ENCODE measurements at places on chromosomes 6 and 20. TPM values are rescaled to one million over a fixed set of nuclear protein-coding genes. Genes with fewer than 3 reads are reported as not detected.
A peak's percentile ranks its signal among the peaks of the same experiment; 100 is the strongest.

GRCh38 chr6:164086076-164086887, 671.8 kb downstream of the QKI start:
- no peak for DNase-seq

ETV7 gene
- 0.27 TPM for total RNA-seq

DNA sequence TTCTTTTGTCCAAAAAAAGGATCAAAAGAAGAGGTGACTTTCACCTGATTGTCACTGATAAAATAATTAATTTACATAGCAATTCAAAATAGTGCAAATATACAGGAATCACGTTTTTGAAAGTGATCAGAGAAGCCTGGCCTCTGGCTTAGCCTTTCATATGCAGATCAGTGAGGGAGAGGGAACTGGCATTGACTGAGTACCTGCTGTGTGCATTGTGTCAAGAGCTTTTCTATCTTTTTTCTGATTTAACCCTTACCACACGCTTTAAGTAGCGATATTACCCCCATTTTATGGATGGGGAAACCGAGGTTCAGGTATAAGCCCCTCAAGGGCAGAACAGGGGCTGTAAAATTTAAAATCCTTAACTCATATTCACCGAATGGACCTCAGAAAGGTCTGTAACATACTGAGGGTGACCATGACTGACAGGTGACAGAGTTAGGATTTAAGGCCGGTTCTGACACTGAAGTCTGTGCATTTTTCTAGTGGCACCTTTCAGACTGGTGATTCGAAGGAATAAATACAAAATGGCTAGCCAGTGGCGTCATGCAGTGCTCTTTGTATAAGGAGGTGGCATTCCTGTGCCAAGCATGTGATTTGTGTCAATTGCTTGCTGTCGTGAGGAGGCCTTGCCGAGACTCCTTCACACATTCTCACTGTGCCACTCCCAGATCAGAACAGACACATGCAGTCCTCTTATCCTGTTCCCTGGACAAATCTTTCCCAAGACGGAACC, 310.2 kb downstream of the TSHZ2 start:
- DNase-seq: no peak

DNA sequence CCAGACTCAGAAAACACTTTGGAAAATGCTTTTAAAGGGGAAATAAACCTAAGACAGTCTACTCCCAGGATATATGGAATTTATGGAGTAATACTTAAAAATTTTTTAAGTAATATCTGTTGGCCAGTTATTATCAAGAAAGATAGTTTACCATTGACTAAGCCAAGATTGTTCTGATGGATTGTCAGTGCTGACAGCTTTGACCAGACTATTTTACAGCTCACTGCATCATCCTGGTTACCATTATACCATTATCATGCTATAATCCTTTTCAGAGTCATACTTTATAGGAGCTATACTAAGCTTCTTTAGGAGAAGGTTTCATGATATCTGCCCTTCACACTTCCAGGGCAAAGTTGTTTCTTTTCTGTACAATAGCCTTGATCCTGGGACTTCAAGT, 16.5 kb downstream of the GTF2H5 start:
- DNase-seq: no peak

HEBP2 gene
- total RNA-seq: 11.6 TPM

MYH7B gene
- total RNA-seq: 0.54 TPM

DNA sequence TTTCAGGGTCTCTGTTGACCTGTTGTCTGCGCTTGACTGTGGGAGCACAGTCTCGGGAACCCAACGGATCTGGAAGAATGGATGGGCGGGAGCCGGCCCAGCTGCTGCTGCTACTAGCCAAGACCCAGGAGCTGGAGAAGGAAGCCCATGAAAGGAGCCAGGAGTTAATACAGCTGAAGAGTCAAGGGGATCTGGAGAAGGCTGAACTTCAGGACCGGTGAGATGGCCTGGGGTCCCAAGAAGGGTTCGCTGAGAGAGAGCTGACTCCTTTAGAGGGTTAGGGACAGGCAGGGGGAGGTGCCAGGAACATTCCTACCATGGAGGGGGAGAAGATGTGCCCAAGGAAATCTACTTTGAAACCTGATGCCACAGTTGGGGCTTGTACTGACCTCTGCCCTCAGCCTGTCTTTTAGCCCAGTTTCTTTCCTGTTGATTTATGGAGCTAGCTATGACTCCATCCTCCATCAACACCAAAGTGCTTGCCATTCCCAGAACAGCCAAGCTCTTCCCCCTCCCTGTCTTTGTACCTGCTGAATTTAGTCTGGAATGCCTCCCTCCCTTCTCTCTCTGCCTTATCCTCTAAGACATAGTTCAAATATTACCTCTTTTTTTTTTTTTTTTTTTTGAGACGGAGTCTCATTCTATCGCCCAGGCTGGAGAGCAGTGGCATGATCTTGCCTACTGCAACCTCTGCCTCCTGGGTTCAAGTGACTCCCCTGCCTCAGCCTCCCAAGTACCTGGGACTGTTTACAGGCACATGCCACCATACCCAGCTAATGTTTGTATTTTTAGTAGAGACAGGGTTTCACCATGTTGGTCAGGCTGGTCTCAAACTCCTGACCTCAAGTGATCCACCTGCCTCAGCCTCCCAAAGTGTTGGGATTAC, 12.2 kb downstream of the CEP250 start:
- DNase-seq: no peak

DNA sequence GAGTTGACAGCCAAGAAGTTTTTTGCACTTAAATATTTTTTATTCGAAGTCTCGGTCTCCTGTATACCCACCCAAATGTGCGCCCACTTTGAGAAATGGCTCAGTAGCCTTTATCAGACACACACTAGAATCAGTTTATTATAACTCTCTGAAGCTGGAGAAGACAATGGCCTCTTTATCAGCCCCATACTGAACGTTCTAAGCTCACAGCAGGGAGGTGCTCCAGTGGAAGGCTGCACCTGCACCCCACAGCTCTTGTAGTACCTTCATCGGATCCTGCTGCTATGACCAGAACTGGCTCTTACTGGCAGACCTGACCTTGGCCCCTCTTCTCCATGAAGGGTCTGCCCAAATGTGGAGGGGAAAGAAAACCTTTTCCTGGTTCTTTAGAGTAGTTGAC, 165.0 kb upstream of the SCGN start:
- no peak for DNase-seq

DNA sequence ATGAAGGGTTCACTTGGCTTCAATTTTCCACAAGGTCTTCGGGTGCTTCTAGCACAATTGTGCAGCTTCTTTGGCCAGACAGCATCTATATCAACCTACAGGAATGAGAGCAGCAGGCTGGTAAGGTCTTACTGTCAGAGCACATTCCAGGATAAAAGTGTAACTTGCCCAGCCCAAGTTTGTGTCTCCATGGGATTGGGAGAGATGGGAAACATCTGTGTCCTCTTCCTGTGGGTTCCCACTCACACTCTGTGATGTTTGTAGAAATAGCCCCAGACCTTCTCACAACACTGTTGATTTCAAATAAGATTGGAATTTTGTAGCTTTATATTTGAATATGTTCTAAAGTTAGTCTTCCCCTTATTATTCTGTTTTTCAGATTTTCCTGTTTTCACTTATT, 83.4 kb upstream of the RGS17 start:
- no peak for DNase-seq

- DNase-seq: no peak
Observed at GRCh38 chr6:9657994-9658393, 756.9 kb downstream of the TFAP2A start.

GRCh38 chr20:5189917-5190316, 63.1 kb downstream of the CDS2 start:
- DNase-seq: no peak

DNA sequence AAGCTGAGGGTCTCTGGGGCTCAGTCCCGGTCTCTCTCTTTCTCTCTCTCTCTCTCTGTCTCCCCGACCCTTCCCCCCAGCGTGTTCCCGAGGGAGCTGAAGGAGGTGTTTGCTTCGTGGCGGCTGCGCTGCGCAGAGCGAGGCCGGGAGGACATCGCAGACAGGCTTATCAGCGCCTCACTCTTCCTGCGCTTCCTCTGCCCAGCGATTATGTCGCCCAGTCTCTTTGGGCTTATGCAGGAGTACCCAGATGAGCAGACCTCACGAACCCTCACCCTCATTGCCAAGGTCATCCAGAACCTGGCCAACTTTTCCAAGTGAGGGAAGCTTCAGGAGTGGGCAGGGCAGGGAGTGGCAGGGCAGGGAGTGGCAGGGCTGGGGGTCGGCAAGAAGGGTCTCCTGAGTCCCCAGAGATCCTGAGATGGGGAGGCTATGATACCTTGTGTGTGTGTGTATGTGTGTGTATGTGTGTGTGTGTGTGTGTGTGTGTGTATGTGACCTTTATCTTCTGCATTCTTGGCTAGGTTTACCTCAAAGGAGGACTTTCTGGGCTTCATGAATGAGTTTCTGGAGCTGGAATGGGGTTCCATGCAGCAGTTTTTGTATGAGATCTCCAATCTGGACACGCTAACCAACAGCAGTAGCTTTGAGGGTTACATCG, 13.6 kb upstream of the ZBTB9 start:
- no peak for DNase-seq

GRCh38 chr6:95431637-95432228, 145.6 kb upstream of the MANEA start:
- peak; percentile 6 for DNase-seq

DNA sequence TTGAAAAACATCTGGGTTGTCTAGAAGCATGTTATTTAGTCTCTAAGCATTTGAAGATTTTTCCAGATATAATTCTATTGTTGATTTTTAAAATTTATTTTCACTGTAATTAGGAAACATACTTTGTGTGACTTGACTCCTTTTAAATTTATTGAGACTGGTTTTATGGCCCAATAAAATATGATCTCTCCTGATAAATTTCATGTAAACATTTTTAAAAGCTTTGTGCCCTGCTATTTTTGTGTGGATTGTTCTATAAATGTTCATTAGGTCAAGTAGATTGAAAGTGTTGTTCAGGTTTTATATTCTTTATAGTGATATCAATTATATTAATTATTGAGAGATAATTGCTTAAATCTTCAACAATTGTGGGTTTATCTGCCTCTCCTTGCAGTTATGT, 105.4 kb downstream of the RFX6 start:
- no peak for DNase-seq

DNA sequence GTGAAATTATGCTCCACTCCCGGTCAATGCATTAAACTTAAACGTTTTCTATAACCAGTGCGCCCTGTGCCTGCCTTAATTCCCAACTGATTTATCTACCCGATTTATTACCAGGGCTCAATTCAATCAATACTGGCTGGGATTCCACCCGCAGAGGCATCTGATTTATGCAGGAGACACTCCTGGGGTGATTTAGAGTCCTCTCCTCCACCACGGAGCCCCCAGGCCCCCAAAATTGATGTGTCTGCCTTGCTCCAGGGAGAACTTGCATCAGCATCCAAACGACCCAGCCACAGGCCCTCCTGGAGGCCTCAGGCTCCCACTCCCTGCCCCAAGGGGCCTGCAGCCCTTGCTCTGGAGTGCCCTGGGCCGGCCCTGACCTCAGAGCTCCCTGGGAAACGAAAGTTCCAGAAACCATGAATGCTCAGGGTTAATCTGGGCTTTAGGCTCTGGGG, 29.5 kb downstream of the ANKRD60 start:
- no peak for DNase-seq

DNA sequence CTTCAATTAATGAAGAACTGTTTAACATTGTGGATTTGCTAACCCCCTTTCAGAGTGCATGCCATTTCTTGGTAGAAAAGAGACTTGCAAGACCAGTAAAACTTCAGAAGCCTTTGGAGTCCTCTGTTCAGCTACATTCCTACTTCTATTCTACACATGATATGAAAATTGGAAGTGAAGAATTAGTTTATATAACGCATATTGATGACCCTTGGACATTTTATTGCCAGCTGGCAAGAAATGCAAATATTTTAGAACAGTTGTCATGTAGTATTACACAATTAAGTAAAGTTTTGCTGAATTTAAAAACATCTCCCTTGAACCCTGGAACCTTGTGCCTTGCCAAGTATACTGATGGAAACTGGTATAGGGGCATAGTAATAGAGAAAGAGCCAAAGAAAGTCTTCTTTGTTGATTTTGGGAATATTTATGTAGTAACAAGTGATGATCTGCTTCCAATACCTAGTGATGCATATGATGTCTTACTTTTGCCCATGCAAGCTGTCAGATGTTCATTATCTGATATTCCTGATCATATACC, 3.3 kb downstream of the TDRD6 start:
- DNase-seq: no peak

GRCh38 chr6:131572686-131573415, at the start of gene ARG1:
TSS of gene ARG1 (plus strand) at chr6:131573226. CDS start at chr6:131573283, 57 bp downstream.
- DNase-seq: no peak

GRCh38 chr6:109454496-109455436, 806 bp downstream of the MICAL1 start:
- peak; percentile 60 for DNase-seq

- DNase-seq: no peak
Observed at GRCh38 chr20:56610098-56610497, 19.0 kb upstream of the TFAP2C start.

PSMA7 gene
- 275 TPM for total RNA-seq

DNA sequence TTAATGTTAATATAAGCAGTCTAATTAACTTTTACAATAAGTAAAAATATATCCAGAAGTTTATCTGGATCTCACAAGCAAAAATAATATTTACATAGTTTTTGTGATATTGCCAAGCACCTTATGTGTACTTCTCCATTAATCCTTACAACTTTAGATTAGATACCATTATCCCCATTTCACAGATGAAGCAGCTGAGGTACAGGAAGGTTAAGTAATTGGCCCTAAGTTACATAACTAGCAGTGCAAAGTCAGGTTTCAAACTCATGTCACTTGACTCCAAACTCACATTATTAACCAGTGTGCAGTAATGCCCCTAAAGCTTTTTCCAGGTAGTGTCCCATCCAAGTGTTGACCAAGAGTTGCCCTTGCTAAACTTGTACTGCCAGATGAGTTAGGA, 248.6 kb upstream of the STXBP5 start:
- DNase-seq: no peak

DNA sequence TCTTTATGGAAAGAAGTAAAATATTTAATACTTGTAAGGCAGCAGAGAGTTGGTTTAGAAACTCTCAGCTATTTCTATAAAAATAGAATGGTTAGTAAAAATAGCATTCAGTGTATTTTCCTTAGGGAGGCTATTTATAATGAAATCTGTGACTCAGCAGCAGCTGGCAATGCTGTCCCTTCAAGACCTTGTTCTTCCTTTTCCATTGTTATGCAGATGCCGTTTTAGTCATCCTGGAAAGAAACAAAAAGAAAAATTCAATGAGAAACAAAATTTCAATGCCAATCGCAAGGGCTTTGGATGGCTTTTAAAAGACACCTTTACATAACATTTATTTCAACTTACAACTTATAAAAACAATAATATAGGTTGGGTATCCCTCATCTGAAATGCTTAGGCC, 17.5 kb downstream of the MPC1 start:
- DNase-seq: no peak

- no peak for DNase-seq
Observed at GRCh38 chr6:170344631-170345576, 38.3 kb downstream of the FAM120B start.

GRCh38 chr6:98054453-98054852, 771.4 kb upstream of the MMS22L start:
- DNase-seq: no peak

SNAI1 gene
- 1.1 TPM for total RNA-seq
